ENCODE measurements at places on chromosomes 2 and 18. TPM values are rescaled to one million over a fixed set of nuclear protein-coding genes. Genes with fewer than 3 reads are reported as not detected.

DNA sequence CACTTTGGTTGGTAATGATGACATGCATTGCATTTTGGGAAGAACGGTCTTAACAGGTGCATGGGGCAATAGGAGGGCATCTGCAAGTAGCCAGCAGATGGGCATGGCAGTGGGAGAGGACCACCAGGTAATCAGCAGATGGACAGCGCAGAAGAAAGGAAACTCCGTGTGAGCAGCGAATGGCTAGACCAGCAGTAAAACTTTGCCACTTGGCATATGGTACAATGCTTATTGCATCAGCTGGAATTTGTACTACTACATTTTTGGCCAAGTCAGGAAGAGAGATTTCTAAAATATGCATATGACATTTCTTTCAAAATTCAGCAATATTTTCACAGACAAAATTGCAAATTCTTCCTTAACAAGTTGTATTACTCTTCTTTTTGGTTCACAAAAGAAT, 768.5 kb downstream of the LRP1B start:
- DNase-seq, result no peak

Gene PROC
- 3.6 TPM for polyA plus RNA-seq

DNA sequence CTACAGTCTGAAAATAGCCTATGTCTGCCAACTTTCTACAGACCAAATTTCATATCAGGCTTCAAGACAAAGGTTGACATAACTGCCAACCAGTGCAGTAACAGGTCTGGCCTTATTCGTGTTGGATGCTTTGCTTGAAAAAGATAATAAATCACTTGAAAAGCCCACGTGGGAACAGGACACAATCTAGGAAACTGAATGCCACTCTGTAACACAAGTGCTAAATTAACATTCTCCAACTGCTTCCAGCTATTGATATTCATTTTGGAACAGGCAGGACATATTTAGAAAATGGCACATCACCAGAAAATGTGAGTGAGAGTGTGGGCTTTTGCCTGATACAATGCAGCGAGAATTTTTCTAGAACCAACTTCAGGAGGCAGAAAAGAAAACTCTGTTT, 165.9 kb upstream of the CCDC150 start:
- no peak for DNase-seq

- no peak for DNase-seq
Measured at GRCh38 chr2:68806511-68807109, 64.6 kb downstream of the BMP10 start.

DNA sequence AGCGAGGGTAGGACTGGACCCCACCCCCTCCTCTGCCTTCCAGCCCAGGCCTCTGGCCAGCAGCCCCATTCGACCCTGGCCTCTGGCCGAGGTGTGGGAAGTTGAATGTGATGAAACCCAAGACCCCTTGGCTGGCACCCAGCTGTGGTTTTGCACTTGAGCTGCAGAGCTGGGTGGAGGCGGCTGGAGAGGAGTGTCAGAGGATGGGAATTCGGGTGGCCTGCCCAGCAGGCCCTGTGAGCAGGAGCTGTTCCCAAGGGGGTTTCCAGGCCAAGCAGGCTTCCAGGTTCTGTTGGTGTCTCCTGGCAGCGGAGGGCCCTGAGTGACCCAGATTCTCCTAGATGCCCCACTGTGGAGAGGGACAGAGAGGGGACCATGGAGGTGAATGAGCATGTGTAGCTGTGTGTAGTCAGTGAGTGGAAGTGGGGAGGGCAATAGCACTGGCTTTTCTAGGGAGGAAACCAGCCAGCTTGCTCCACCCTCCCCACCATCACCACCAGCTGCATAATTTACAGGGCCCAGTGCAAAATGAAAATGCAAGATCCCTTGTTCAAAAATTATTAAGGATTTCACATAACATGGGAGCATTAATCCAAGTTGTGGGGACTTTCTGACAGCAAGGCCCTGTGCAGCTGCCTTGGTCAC, 172.2 kb upstream of the HAAO start:
- DNase-seq, result no peak

DNA sequence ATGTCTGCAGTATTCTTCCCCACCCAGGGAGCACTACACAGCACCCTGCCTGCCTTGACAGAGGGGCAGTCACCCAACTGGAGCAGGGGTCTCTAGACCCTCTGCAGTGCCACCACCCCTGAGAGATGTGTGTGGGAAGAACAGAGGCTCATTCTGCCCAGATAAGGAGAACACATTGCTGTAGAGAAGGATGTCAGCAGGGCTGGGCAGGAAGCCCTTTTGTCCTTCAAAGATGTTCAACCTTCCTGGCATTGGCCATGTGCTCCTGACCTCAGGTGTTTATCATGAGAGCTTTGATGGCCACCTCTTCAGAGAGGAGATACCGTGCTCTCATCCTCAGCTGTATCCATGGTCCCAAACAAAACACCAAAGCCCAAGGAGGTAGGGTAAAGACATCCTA, 4.6 kb upstream of the TEX51 start:
- no peak for DNase-seq

Gene COL6A3
- polyA plus RNA-seq, result 235 TPM

DNA sequence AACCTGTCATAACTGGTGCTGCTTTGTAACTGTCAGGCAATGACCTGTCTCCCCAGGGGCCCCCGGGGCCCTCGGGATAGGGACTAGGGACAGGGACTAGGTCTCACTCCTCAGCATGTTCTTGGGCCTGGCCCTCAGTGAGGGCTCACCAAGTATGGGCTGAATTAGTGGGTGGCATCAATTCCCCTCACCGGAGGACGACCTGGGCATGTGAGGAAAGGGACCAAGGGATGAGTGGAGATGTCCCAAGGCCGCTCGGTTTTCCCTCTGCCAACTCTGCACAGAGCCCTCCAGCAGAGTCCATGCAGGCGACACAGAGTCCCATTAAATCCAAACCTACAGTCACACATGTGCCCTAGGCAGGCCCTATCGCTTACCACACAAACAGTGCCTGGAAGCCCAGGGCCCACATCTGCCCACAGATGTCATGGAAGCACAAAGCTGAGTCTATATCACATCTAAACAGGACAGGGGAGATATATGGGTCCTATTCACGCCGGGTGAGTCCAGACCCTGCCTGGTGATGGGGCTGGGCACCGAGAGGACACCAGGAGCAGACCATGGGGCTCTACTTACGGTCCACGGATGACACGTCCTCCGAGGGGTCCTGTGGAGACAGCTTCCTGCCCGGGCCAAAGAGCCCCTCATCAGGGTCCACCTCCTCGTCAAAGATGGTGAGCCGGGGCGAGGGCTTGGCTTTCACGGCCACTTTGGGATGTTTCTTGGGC, 26.6 kb downstream of the HS1BP3 start:
- DNase-seq, result no peak

GRCh38 chr18:61360404-61361383, 27.5 kb downstream of the CDH20 start:
- no peak for DNase-seq
